Glutamatergic neuron (in vitro differentiated cells): ENCODE measurements at places on chromosomes 12 and 14.
A peak's percentile ranks its signal among the peaks of the same experiment; 100 is the strongest.

GRCh38 chr14:24456980-24457379 is 14.4 kb upstream of the SDR39U1 start:
- no peak for DNase-seq
- H3K36me3 ChIP-seq = peaks cover 13% of the 10 kb centered on the region
- peaks cover 2% of the 10 kb centered on the region for H3K27me3 ChIP-seq
- no peak overlapping the region for H3K27ac ChIP-seq
- H3K4me3 ChIP-seq = no peak overlapping the region

DNA sequence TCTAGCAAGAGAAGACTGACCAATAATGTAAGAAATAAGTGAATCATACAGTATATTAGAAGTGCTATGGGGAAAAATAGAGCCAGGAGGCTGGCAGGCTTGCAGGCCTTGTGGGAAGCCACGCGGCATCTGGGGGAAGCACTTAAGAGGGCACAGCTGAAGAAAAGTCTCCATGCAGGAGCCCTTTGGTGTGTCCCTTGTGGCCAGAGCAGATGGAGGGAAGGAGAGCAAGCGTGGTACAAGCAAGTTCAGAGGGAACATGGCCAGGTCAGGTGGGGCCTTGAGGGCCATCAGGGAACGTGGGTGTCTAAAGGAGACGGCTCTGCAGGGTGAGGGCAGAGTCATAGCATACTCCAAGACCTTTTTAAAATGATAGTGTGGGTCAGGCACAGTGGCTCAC is 51.7 kb downstream of the LRRC74A start:
- H3K27me3 ChIP-seq = peaks cover 6% of the 10 kb centered on the region
- H3K36me3 ChIP-seq = no peaks in the 10 kb centered on the region
- H3K27ac ChIP-seq = peak overlapping the region; percentile 46

GRCh38 chr12:1855241-1855640 is 34.9 kb downstream of the LRTM2 start:
- peaks cover 27% of the 10 kb centered on the region for H3K36me3 ChIP-seq
- H3K4me1 ChIP-seq = no peaks in the 10 kb centered on the region
- no peak overlapping the region for H3K4me3 ChIP-seq
- no peak for DNase-seq
- no peak overlapping the region for H3K27ac ChIP-seq

- peak; percentile 82 for DNase-seq
- H3K27ac ChIP-seq = no peak overlapping the region
- peaks cover 14% of the 10 kb centered on the region for H3K36me3 ChIP-seq
- H3K27me3 ChIP-seq = no peaks in the 10 kb centered on the region
Measured at GRCh38 chr12:122190842-122191668, 8.1 kb downstream of the LRRC43 start.

DNA sequence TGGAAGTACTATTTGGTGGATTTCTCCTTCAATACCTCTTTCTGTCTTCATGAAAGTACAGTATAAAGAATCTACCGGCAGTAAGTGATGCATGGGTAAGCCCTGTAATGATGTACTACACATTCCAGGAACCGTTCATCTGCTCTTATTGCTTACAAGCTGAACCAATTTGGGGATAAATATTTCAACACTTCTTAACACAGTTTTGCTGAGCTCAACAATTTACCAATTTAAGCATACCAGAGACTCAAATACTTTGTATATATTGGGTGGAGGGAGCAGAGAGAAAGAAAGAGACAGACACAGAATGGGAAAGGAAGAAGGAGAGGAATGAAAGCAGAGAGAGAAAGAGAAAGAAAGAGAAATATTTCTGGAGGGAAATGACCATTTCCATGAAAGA is 821.1 kb upstream of the FLRT2 start:
- DNase-seq = no peak
- no peak overlapping the region for H3K4me3 ChIP-seq
- H3K36me3 ChIP-seq = no peaks in the 10 kb centered on the region
- no peaks in the 10 kb centered on the region for H3K4me1 ChIP-seq
- no peak overlapping the region for H3K27ac ChIP-seq

- no peaks in the 10 kb centered on the region for H3K36me3 ChIP-seq
- no peak for DNase-seq
- H3K27ac ChIP-seq = no peak overlapping the region
Measured at GRCh38 chr12:92987362-92987761, 58.3 kb upstream of the EEA1 start.
